T47D (cell line): ENCODE measurements at places on chromosomes 13 and 19.

- no peak for DNase-seq
These were observed 324.1 kb upstream of the KLHL1 start for GRCh38 chr13:70432276-70432805.

- DNase-seq: no peak
These were observed 749 bp downstream of the GATAD2A start for GRCh38 chr19:19405971-19406877.

GRCh38 chr13:58247080-58247479, 615.5 kb downstream of the PCDH17 start:
- no peak for DNase-seq

- no peak for DNase-seq
These were observed 18.3 kb upstream of the ZNF112 start for GRCh38 chr19:44374789-44375188.

DNA sequence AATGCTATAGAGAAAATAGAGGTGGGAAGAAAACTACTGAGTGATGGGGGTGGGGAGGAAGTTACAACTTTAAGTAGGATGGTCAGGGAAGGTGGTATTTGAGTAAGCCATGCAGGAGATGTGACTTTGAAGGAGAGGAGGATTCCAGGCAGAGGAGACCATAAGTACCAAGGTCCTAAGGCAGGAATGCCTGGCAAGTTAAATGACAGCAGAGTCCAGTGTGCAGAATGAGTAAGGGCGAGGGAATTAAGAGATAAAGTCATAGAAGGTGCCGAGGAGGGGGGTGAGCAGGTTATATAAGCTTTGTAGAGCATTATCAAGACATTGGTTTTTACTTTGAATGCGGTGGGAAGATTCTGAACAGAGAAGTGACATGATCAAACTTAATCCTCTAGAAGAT, 43.2 kb upstream of the WDFY2 start:
- no peak for DNase-seq

DNA sequence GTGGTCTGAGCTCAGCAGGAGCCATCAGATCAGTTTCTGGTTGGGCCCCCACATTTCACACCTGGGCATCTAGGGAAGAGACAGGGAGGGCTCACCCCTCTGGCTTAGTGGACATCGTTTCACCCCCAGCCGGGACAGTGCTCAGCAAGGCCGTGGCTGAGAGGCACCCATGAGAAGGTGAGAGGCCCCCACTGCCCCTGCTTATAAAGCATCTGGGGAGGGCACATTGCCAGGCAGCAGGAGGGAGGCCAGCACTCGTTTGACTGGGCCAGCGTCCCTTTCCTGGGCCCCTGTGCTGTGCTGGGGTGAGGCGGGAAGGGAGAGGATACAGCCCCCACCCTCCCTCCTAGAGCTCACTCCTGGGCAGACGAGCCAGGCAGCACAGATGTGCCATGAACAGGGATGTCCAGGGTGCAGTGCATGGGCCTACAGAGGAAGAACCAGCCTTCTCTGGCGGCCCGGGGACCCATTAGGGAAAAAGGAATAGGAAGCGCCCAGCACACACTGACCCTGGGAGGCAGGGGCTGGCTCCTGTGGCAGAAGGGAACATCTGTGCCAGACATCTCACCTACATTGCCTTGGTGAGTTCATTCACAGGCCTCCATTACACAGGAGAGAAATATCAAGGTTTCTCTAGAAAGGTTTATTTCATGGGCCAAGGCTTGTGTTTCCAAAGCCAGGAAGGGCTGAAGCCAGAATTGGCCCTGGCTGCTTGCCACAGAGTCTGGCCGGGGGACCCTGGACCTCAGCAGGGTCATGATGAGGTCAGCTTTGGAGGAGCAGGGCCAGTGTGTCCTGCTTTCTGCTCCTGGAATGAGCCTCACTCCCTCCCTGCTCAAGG, 7.7 kb downstream of the AP1M1 start:
- DNase-seq: no peak

GRCh38 chr19:7210359-7210758, 83.9 kb downstream of the INSR start:
- DNase-seq: no peak

DNA sequence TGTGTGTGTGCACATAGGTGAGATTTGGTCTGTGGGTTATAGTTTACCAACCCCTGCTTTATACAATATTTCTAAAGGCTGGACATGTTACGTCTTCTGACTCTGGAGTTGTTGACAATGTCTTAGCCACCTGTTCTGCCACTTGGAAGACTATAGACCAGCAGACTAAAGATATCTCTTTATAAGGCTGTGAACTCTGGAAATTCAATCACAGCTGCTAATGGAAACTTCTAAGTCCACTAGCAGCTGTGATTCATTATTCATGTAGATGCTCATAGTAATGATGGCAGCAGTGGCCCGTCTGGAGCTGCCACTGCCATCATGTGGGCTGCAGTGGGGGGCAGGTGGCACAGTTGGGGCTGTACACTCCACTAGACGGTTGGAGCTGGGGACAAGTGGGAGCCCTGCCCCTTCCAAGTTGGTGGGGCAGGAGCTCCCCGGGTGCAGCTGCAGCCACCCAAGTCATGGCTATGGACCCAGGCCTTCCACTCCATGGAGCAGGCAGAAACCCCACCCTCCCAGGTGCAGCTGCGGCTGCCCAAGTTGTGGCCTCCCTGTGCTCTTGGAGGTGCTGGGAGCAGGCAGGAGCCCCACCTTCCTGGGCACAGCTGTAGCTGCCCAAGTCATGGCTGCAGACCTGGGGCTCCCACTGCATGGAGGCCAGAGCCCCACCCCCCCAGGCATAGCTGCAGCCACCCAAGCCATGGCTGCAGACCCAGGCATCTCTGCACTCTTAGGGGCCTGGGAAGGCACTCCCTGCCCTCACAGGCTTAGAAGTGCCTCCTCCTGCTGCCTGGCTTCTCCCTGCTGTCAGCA, 8.8 kb downstream of the IGFL4 start:
- DNase-seq: no peak

DNA sequence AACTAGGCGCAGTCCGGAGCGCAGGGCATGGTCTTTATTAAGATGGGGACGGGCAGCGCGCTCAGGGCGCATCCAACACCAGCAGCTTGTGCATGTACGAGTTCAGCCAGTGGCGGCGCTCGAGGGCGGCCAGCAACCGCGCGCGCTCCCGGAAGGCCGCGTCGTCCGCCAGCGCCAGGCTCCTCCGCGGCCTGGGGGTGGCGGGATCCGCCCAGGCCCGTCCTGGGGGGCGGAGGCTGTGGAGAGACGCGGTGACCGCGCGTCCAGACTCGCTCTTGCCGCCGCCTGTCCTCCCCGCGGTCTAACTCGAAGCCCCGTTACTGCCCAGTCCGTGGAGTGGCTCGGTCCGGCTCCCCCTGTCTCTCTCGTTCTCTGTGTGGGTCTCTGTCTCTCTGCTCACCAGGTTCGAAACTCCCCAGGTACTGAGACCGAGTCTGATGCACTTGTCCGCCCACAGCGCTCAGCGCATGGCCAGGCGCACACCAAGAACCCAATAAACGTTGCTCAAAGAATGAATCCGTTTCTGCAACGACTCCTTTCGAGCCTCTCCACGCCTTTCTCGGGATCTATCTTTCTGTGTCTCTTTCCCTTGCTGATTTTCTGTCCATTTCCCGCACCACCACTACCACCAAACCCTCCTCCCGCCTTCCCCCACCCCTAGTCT, 702 bp downstream of the PTH2 start:
- DNase-seq: peak; percentile 57

DNA sequence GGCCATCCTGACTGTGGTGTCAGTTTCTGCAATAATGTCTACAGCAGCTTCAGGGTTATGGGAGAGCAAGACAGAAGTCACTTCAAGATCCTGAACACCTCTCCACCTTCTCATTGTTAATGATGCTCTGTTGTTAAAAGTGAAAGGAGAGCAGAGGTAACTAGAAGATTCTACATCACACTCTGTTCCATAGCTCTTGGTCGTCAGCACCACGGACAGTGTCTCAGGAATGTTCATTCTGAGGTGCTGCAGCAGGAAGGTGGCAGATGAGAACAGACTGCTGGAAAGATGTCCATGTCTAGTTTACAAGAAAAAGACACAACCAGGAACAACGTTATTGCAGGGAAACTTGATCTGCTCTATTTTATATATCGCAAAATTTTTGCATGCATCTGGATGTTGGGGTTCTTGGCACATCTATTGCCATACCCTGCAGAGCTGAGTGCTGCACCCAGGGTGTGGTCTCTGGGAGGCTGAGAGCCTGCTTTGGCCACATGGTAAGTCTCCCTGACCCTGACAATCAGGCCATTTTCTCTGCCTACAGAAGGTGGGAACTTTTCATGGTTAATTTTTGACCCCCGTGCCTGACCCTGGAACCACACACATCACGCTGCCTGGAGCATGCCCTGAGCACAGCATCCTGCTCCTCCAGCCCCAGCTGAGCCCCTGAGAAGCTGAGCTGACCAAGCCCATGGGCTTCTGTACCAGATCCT, 12.7 kb downstream of the CEACAM21 start:
- DNase-seq: peak; percentile 71

GRCh38 chr19:47226426-47227351, 4.3 kb downstream of the BBC3 start:
- DNase-seq: no peak

GRCh38 chr19:50202386-50202785, 1.0 kb upstream of the MYH14 start:
- no peak for DNase-seq

GRCh38 chr13:89150362-89150761, 1479.2 kb downstream of the SLITRK5 start:
- no peak for DNase-seq

DNA sequence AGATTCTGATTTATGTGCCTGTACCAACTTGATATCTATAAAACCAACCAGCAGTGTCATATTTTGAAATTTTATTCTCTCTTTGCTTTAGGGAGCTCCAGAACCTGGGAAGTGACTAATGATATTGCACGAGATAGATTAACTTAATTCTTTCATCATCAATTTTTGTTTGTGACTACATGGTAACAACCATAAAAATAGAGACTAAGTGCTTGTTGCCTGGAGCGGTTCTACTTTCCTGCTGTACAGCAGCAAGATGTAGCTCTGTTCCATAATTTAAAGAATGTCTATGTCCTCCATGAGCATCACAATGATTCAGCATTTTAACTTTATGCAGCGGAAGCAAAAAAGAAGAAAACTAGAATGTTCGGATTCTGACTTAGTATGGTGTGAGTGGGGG, 275.6 kb downstream of the KLF5 start:
- no peak for DNase-seq

GRCh38 chr13:94674609-94675348, 37.6 kb downstream of the SOX21 start:
- peak; percentile 54 for DNase-seq

- no peak for DNase-seq
These were observed 19.8 kb downstream of the MYO9B start for GRCh38 chr19:17095141-17095919.

- DNase-seq: no peak
These were observed 3.8 kb upstream of the UQCR11 start for GRCh38 chr19:1609103-1609396.

GRCh38 chr13:52160506-52160905, 1.1 kb upstream of the NEK3 start:
- no peak for DNase-seq

- no peak for DNase-seq
These were observed 1703.2 kb downstream of the EFNB2 start for GRCh38 chr13:104832231-104832630.

DNA sequence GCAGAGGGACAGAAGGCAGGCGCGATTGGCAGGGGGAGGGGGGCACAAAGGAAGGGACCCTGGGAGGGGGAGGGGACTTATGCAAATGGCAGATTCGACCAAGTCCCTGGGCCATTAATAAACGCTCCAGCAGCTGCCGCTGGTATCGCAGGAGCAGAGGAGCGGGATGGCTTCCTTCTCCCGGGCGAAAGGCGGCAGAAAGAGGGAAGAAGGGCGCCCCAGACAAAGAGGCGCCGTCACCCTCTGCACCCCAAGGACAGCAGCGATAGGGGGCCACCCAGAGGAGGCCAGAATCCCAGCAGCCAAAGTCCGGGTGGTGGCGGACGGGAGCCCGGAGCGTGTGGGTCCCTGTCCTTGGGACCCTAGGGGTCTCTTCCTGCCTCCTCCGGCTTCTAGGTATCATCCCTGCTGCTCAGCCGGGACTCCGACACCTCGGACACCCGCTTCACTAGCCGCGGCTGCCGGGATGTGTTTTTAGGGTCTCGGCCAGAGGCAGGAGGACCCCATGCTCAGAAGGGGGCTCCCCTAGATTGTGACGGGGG, 1.9 kb downstream of the PTPRS start:
- no peak for DNase-seq

DNA sequence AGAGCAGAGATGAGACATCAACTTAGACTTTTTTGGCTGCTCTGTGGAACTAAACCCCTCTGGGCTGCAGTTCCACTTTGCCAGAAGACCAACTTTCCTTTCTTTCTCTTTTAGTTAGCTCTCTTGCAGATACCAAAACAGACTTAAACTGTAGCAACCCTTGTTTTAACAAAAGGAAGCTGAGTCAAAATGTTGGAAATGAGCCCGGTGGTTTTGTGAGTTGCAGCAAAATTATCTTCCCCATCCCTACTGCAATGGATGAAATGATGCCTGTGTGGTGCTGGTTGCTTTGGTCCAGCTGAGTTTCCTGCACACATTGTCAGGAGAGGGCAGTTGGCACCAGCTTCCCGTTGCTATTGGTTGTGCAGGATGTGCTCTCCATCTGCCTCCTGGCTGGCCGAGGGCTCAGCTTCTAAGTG, 115.3 kb downstream of the LRCH1 start:
- DNase-seq: no peak

- DNase-seq: no peak
These were observed 442 bp upstream of the FGF14 start for GRCh38 chr13:102402290-102402689.

DNA sequence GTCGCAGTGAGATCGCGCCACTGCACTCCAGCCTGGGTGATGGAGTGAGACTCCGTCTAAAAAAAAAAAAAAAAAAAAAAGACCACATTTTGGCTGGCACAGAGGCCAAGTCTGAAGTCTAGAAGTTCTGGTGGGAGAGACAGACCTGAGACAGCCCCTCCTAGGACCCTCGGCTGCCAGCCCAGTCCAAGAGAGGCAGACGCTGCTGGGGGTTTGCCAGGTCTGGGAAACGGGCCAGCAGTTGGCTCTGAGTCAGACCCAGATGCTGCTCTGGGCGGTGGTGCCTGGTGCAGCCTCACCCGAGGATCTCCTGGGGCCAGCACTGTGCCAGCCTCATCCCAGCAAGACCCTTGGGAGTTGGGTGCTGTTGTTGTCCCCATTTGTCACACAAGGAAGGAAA, 5.8 kb downstream of the FCHO1 start:
- DNase-seq: no peak

GRCh38 chr19:47697863-47698609, 15.2 kb upstream of the EHD2 start:
- peak; percentile 77 for DNase-seq

GRCh38 chr19:48530066-48530720, 18.6 kb upstream of the LMTK3 start:
- no peak for DNase-seq

DNA sequence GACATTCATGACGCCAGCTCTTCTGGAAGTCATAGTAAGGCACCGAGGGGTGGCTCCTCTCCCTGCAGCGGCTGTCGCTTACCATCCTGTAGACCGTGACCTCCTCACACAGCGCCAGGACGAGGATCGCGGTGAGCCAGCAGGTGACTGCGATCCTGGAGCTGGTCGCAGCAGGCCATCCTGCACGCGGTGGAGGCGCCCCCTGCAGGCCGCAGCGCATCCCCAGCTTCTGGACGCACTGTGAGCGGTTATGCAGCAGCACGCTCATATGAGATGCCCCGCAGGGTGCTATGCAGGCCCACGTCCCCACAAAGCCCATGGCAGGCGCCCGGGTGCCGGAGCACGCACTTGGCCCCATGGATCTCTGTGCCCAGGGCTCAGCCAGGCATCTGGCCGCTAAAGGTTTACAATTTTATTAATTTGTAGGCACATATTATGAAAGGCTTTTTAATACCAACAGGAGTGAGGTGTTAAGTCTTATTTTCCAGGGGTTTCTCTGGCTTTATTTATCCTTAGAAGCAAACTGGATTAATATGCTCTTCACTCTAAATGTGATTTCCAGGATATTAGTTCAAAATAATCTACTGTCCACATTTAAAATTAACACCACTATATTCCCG, 35.6 kb upstream of the PSPC1 start:
- DNase-seq: peak; percentile 83
